ENCODE measurements at places on chromosomes 7 and 10.

GRCh38 chr7:70678621-70679251 is 453.2 kb upstream of the GALNT17 start:
- no peak for DNase-seq

GRCh38 chr7:22698767-22699166 is 28.2 kb upstream of the IL6 start:
- no peak for DNase-seq

GRCh38 chr10:102814453-102814871 is 22.8 kb downstream of the CYP17A1 start:
- no peak for DNase-seq

DNA sequence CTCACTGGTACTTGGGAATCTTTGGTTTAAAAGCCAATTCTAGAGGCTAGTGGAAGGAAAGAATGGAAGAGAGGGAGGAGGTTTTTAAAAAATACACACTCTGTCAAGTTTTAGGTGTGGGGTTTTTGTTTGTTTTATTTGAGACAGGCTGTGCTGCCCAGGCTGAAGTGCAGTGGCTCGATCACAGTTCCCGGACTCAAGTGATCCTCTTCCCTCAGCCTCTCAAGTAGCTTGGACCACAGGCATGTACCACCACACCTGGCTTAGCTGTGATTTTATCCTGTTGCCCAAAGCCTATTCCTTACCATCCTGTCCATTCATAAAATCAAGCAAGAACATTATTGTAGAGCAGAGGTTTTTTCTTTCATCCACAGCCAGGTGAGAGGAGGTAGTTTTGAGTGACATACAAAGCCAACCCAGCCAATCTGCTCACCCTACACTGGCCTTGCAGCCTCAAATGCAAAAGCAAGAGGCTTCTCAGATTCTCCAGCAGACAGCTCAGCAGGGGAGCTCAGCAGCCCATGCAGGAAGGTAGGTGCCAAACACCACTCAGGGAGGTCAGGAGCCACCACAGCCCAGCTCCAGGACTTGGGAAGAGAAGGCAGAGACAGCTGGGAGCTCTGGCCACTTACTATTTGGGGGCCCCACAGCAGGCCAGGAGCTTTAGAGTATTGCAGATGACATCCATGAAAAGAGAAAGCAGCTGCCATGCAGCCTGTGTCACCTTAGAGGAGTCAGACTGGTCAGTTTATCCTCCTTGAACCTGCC is 65.8 kb downstream of the TMEM209 start:
- DNase-seq = no peak

GRCh38 chr7:134355927-134356326 is 39.2 kb upstream of the SLC35B4 start:
- no peak for DNase-seq

GRCh38 chr7:151271699-151272355 is 23.3 kb upstream of the SMARCD3 start:
- no peak for DNase-seq

GRCh38 chr10:129949891-129950291 is 14.2 kb downstream of the EBF3 start:
- no peak for DNase-seq

DNA sequence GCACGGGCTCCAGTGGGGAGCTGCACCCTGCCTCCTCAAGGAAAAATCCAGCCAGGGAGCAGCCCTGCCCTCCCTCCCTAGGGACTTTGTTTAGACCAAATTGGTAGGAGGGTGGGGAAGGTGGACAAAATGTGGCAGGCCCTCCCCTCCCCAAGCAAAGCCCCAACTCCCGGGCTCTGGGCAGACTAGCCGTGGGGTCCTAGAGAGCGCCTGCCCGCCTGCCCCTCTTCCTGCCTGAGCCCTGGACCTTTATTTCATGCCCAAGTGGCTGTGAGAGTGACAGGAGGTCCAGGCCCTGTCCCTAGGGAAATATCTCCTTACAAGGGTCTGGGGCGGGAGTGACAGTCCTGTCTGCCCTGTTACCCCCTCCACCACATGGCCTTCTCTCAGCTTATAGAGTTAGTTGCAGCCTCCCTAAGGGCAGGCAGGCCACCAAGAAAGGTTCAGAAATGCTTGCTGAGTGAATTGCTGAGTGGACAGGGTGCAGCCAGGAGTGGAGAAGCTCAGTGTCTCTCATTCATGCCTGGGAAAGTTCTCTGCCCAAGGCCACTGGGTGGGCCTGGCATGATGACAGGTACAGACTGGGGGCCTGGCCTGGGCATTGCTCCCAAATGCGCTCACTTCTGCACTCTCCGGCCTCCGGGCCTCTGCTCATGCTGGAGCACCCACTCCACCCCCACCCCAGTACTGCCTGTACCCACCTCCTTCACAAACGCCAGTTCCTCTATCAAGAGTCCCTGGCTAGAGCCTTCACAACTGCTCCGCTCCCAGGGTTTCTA is 25.2 kb downstream of the DNAJB12 start:
- DNase-seq = no peak

GRCh38 chr7:140333223-140333622 is 65.1 kb downstream of the SLC37A3 start:
- no peak for DNase-seq

DNA sequence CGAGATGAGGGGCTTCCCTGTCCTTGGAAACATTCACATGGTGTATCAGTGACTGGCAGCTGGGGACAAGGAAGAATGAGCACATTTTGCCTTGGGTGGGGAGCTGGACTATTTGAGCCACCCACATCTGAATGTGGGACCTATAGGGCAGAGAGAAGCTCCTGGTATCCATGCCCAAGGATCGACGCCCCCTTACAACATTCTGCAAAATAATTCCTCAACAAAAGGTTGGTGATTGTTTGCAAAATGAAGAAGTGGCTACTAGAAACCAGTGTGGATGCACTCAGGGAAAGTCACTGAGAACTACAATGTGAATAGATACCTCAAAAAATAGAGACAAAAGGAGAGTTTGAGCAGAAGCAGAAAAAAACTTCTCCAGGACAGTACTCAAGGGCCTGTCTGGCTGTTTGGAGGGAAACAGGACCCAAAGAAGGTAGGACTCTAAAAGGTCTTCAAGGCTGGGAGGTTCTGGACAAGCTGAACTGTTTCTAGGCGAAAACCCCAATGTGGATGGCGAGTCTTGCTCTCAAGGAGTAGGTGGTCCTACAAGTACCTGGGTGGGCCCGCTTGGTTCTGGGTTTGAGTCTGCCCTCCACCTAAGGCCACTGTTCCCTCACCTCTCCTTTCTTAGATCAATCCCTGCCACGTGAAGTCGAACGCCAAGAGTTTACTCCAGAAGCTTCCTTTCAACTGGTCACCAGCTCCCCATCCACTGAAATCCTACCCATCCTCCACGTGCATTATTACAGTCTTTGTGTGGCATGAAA is 125.0 kb upstream of the ZNF746 start:
- DNase-seq = no peak
